ENCODE measurements at places on chromosomes 16 and 17. TPM values are rescaled to one million over a fixed set of nuclear protein-coding genes. Genes with fewer than 3 reads are reported as not detected.

CES5A gene
- polyA plus RNA-seq: not detected

LRRC46 gene
- 0.90 TPM for polyA plus RNA-seq

LUC7L gene
- 17.6 TPM for polyA plus RNA-seq

HOXB5 gene
- not detected for polyA plus RNA-seq

ZFP3 gene
- 1.4 TPM for polyA plus RNA-seq

TGFB1I1 gene
- 0.59 TPM for polyA plus RNA-seq

NACA2 gene
- not detected for polyA plus RNA-seq

KRTAP16-1 gene
- polyA plus RNA-seq: not detected

PRAC2 gene
- not detected for polyA plus RNA-seq

EPX gene
- not detected for polyA plus RNA-seq

EPOP gene
- polyA plus RNA-seq: not detected

Data from IgD-negative memory B cell (primary cell).